ENCODE measurements at places on chromosomes 7 and 10.

- DNase-seq, result no peak
These were observed 33.4 kb upstream of the GDF10 start for GRCh38 chr10:47266602-47267001.

GRCh38 chr10:110263164-110263563 is 41.6 kb downstream of the SMNDC1 start:
- DNase-seq, result no peak

DNA sequence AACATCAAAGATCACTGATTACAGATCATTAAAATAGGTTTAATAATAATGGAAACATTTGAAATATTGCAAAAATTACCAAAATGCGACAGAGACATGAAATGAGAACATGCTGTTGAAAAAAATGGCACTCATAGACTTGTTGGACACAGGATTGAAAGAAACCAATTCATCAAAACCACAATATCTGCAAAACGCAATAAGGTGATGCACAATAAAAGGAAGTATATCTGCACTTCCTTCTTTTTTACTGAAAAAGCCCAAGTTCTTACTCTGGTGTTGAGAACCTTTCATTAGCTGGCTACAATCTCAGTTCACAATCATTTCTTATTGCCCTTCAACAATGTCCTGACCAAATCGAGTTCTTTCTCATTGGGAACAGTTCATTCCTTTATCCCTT is 28.7 kb downstream of the TMEM106B start:
- DNase-seq, result no peak

GRCh38 chr10:91077549-91078071 is 142.9 kb upstream of the PCGF5 start:
- DNase-seq, result peak; percentile 60

GRCh38 chr10:61299841-61300240 is 153.3 kb downstream of the TMEM26 start:
- no peak for DNase-seq

DNA sequence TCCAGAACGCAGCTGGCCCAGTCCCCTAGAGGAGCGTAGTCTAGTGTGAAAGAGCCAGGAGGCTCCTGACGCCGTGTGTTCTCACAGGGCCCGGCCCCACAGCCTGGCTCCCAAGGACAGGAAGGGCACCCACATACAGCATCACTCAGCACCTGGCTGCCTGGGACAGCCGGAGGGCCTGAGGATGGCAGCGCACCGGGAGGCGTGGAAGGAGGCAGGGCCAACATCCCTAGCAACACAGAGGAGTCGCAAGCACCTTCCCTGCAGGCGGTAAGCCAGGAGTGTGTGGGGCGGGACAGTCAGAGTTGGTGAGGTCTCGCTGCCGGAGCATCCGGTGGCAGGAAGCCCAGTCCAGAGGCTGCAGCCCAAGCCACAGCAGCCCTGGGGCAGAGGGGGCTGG is 125.8 kb downstream of the MAD1L1 start:
- peak; percentile 70 for DNase-seq

GRCh38 chr10:71255808-71256660 is 43.7 kb downstream of the UNC5B start:
- DNase-seq, result peak; percentile 90

DNA sequence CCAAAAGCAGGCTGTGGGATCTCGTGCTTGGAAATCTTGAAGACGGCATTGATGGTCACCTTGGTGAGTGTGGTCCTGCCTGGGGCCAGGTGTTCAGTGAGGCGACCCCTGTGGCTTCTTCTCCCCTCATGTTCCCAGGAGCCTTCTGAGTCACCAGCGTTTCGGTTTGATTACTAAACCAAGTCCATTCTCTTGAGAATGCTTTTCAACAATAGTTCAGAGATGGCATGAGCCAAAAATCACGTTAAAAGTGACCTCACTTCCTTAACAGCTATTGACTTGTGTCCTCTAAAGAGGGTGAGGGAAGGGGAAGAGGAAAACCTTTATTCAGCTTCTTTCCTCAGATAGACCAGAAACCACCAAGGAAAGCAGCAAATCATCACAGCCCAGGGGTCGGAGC is 315.2 kb downstream of the GATA3 start:
- no peak for DNase-seq

GRCh38 chr7:34184466-34184865 is 279.1 kb downstream of the BMPER start:
- DNase-seq, result peak; percentile 32

- DNase-seq, result no peak
These were observed 305.5 kb downstream of the ACTR3B start for GRCh38 chr7:153065051-153065450.

GRCh38 chr7:128108641-128109423 is 77.6 kb upstream of the LRRC4 start:
- DNase-seq, result no peak

GRCh38 chr7:7565746-7566650 is 686 bp upstream of the MIOS start:
- DNase-seq, result no peak
